Fibroblast of the aortic adventitia (primary cell): ENCODE measurements at places on chromosomes 7 and 10.

- DNase-seq: no peak
These were observed 206.8 kb upstream of the MTPN start for GRCh38 chr7:136183981-136184380.

DNA sequence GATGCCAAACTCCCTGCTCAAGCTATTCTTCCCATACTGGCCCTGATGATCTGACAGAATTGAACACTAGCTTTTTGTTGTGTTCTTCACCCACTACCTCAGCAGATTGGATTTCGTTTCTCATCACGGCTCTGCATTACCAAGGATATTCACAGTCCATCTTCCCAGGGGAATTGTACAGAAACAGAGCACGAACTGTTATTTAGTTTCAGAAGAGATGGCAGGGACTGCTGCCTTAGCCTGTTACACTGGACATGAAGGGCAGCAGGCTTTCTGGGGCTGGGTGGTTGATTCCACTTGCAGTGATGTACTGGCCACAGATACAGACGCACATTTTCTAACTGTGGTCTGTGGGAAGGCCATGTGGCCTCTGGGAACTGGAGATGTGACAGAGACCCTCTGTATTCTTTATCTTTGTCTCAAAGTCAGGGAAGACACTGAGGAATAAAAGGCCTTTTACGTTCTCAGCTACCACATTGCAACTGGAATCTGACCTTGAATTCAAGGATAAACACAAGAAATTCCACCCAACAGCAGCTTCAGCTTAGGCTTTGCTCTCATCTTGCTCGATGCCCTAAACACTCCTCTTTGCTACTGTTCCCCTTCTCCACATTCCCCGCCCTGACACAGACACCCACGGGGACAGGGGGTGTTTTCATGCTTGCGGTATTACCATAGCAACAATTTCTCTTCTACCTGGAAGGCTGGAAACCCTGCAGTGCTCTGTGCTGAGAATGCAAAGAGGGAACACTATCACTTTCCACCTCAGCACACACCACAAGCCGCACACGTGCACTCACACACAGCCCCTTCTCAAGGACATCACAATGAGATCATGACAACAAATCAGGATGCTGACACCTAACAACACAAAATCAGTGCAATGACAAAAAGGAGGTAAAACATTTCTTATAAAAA is 81.7 kb downstream of the RNF216 start:
- no peak for DNase-seq

DNA sequence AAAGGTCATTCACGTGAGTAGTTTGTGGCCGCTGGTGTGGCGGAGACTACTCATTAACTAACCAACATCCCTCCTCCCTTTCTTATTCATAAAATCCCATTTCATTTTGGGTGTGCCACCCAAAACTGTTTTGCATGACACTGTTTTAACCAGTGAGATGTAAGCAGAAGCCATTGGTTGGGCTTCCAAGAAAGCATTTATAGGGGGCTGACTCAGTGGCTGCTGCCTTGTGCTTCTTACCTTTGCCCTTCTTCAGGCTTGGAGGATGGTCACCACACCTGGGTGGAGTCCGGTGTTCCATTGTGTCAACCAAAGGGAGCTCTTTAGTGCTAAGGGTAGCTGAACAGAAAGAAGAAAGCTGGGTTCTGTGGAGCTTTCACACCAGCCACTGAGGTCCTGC is 37.2 kb upstream of the EPC1 start:
- DNase-seq: no peak

DNA sequence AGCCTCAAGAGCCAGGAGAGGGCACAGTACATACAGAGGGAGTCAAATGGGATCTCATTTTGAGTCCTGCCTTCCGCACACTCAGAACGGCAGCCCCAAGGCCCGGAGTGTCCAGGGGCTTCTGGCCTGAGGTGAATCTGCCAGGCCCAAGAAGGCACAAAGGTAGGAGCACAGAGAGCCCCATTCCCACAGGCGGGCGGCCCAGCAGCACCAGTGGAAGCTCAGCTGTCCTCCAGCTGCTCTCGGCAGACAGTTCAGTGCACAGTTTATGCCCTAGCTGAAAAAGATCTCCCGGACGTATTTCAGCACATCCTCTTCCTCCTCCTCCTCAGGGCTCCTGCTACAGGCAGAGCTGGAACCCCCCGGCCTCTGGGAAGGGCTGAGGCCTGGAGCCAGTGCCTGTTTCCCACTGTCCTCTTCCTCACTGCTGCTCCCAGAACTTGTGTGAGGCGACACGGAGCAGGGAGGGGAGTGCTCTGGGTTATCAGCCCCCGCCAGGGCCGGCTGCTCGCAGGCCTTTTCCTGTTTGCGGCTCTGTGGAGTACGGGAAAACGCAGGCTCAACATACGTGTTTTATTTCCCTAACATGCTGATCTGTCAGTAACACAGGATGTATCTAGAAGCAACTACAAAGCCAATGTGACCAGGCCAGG is 4.0 kb downstream of the CYREN start:
- DNase-seq: no peak

- no peak for DNase-seq
These were observed 69.2 kb upstream of the GRB10 start for GRCh38 chr7:50851891-50852290.

- DNase-seq: no peak
These were observed 1.3 kb downstream of the ANXA11 start for GRCh38 chr10:80203835-80204676.

DNA sequence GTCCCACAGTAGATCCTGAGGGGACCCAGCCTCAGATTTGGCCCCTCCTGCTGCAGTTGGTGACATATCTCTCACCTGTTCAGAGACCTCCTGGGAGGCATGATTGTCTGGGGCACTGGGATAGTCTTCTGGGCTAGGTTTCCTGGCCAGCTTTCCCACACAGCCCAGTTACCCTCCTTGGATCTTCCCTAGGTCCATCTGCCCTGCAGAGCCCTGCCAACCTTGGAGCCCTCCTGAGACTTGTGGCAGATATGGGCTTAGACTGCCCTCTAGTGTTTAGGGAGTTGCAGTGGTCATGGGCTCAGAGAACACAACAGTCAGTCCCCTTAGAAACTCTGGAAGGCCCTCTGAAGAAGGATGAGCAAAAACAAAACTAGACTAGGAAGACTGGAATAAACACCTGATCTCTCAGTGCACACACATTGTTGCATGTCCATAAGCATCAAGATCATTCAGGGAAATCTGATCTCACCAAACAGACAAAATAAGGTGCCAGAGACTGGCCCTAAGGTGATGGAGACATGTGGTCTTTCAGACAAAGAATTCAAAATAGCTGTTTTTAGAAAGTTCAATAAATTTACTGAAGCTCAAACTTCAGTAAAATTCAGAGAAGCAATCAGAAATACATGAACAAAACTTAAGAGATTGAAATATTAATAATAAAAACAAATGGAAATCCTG is 324.6 kb downstream of the ATRNL1 start:
- DNase-seq: no peak

DNA sequence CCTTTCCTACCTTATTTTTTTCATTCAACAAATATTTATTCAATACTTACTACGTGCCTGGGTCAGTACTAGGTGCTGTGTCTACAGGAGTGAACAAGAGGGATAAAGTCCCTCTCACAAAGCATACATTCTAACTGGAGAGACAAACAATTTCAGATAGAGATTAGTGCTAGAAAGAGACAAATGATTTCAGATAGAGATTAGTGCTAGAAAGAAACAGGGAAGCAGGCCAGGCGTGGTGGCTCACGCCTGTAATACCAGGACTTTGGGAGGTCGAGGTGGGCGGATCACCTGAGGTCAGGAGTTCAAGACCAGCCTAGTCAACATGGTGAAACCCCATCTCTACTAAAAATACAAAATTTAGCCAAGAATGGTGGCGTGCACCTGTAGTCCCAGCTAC is 34.6 kb downstream of the RBM28 start:
- DNase-seq: no peak

DNA sequence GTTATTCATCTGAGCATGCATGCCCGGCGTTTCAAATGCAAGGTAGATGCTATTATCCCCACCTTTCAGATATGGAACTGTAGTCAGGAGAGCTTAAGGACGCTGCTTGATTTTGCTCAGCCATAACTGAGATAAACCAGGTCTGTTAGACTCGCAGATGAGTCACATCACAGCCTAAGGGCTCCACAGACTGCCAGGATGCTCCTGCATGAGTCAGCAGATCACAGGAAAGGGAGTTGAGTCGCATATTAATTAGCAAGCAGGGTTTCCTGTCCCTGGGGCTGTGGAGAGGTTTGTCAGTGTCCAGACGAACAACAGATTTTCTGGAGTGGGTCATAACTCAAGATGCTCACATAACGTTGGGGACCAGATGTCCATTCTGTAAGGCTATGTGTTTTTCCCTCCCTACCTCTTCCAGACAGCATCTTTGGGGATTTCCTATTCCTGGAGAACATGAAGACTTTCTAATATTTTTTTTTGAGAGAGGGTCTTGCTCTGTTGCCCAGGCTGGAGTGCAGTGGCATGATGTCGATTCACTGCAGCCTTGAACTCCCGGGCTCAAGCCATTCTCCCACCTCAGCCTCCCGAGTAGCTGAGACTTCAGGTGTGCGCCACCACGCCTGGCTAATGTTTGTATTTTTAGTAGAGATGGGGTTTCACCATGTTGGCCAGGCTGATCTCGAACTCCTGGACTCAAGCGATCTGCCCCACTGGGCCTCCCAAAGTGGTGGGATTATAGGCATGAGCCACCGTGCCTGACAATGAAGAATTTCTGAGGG is 36.7 kb downstream of the PFKFB3 start:
- peak; percentile 98 for DNase-seq

GRCh38 chr10:56316603-56317002 is 44.5 kb downstream of the ZWINT start:
- no peak for DNase-seq

DNA sequence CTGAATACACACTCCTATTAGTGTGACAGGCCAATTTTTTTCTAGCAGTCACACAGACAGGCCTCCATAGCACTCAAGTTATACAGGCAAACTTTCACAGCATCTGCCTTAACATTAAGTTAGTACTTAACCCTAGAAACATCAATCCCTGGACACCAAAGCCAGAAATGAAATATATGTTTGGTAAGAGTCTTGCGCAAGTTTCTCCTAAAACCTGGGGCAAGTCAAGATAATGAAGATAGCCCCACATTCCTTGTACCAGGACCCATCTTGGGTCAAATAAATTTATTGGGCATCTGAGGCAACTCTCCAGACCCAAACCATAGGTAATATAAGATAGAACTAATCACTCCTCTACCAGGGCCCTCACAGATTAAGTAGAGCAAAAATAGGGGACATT is 70.8 kb upstream of the ZNF92 start:
- no peak for DNase-seq

GRCh38 chr7:108178398-108178797 is 48.2 kb upstream of the LAMB4 start:
- no peak for DNase-seq

GRCh38 chr10:101887775-101888174 is 44.2 kb upstream of the KCNIP2 start:
- no peak for DNase-seq
